Heart right ventricle (tissue), 16 donors: ENCODE measurements at places on chromosomes 16 and 17. TPM values are rescaled to one million over a fixed set of nuclear protein-coding genes. Genes with fewer than 3 reads are reported as not detected.

Gene VASN
- polyA plus RNA-seq: 7.7 TPM

Gene CIBAR2
- not detected for polyA plus RNA-seq

Gene HBQ1
- 0.09 TPM for polyA plus RNA-seq

DNA sequence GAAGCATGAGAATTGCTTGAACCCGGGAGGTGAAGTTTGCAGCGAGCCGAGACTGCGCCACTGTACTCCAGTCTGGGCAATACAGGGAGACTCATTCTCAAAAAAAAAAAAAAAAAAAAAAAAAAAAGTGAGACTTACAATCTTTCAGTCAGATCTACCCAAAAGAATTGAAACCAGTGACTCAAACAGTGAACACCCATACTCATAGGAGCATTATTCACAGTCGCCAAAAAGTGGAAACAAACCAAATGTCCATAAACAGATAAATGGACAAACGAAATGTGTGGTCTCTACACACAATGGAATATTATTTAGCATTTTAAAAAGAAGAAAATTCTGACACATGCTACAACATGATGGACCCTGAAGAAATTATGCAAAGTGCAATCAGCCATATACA is 9.1 kb upstream of the SCNN1B start:
- no peak for DNase-seq

DNA sequence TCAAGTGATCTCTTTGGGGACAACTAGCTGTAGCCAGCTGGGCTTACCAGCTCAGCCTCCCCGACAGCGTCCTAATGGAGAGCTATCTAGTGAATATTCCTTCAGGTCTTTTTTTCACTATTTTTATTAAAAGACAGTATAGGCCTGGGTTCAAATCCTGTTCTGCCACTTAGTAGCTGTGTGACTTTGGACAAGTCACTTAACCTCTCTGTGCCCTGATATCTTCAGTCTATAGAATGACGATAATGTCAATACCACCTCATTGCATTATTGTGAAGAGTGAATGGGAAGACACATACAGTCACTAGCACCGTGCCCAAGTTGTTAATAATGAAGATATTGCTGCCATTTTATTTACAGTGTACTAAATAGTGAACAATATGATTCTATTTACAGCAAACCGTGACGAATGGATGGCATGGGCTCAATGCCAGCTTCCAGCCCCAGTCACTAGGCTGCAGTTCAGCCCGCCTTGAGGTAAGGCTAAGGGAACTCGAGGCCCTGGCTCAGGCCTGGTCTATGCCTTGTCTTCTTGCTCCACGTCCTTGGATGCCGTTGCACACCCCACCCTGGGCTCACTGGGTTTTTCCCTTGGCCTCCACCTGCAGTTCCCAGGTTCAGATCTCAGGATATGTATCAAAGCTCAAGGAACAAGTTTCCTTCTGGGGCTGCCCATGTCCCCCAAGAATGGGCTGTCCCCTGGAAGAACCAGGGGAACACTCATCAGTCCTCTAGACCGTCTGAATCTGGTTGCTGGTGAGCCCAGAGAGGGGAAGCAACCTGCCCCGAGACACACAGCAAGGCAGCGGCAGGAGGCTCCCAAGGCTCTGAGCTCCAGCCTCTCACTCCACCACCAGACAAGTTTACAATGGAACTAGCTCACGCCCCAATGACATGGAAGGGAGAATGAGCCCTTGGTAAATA is 95.4 kb upstream of the TNRC6C start:
- no peak for DNase-seq

GRCh38 chr17:44007346-44008204 is 3.2 kb downstream of the NAGS start:
- DNase-seq: no peak

- DNase-seq: no peak
These were observed 8.6 kb downstream of the GNA13 start for GRCh38 chr17:65047941-65048340.

DNA sequence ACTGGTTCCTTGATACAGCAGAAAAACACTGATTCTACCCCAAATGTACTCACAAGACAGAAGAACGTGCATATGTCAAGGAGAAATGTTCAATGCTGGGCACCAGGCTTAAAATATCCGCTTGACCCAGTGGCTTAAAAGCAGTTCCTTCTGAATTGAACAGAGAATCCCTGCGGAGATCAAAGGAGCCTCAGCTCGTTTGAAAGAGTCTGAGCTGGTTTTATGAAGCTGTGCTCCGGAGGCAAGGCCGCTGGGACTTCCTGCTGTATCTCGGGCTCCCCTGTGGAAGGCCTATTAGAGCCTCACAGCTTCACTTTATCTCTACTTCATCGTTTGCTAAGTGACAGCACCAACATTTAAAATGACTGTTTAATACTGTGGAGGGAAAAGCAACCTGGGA is 2.2 kb downstream of the LMF1 start:
- no peak for DNase-seq

DNA sequence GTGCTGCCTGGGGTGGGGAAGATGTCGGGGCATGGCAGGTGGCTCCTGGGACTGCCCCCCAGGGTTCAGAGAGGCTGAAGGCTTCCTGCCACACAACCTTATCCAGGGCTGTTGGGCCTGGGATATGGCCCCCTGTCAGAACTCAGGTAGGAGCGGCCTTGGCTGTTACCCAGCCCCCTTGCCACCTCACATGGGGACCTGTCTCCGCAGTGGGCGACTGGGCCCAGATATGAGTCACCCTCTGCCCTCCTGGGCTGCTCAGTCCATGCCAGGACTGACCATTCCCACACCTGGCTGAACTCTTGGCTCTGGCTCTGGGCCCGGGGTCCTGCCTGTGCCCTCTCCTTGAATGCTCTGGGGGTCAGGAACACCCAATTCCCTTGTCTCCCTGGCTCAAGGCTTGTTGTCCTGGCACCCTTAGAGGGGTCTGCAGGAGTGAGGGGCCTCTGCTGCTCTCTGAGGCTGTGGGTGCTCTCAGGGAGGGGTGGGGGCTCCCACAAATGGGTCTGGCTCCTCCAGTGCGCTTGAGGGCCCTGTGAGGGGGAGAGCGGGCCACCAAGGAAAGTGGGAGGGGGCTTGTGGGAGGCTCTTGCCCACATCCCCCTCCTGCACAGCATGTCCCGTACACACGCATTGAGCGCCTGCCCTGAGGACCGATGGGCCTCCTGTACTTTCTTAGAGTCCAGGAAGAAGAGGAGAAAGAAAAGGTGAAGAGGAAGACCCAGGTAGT is 36.0 kb downstream of the LGALS9 start:
- DNase-seq: no peak

GRCh38 chr17:54372069-54372749 is 528.4 kb upstream of the TOM1L1 start:
- no peak for DNase-seq

DNA sequence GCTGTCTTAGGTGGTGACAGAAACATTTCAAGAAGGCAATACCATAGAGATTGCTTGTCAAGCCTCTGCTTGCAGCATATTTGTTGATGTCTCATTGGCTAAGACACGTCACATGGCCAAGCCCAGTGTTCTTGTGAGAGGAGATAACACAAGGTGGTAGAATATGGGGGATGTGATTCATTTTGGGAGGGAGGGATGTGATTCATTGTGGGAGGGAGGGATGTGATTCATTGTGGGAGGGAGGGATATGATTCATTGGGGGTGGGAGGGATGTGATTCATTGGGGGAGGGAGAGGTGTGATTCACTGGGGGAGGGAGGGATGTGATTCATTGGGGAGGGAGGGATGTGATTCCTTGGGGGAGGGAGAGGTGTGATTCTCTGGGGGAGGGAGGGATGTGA is 470.5 kb upstream of the SALL1 start:
- no peak for DNase-seq

DNA sequence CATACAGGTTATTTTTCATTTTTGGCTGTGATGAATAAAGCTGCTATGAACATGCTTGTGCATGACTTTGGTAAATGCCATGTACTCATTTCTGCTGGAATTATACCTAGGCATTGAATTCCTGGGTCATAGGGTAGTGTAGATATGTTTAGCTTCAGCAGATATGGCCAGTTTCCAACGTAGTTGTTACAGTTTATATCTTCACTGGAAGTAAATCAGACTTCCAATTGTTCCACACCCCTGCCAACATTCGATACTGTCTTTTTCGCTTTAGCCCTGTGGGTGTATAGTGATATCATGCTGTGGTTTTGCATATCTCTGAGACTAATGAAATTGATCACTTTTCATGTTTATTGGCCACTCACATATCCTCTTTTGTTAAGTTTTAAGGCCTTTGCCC is 50.4 kb downstream of the ARHGAP27 start:
- no peak for DNase-seq

GRCh38 chr16:86549076-86549892 is 5.8 kb downstream of the MTHFSD start:
- no peak for DNase-seq

GRCh38 chr17:40541873-40542557 is 23.3 kb downstream of the CCR7 start:
- peak; percentile 74 for DNase-seq

DNA sequence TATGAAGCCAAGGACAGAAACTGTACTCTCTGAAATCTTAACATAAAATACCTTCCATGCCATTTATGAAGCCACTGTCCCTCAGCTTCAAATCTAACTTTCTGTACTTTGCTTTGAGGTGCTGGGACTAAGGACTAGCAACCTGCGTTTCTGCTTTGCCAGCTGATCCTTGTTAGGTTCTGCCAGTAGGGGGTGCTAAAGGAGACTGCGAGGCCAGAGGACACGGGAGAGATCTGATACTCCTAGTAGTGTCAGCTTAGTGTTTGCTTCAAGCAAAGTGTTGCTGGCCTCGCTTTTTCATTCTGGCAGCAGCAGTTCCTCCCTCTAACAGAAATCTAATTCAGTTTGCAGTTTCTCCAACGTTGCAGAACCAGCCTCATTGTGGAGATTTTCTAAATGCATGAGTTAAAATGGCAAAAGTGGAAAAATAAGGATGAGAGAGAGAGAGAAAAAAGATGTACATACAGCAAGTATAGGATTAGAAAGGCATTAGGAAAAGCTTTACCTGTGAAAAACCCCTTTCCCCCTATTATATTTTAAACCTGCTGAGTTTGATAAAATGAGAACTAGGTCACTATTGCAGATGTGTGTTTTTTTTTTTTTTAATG is 297.5 kb downstream of the CA10 start:
- DNase-seq: no peak
